ENCODE measurements at places on chromosomes 16 and 17.

- no peak for DNase-seq
Measured at GRCh38 chr16:71894229-71894920, 956 bp upstream of the IST1 start.

DNA sequence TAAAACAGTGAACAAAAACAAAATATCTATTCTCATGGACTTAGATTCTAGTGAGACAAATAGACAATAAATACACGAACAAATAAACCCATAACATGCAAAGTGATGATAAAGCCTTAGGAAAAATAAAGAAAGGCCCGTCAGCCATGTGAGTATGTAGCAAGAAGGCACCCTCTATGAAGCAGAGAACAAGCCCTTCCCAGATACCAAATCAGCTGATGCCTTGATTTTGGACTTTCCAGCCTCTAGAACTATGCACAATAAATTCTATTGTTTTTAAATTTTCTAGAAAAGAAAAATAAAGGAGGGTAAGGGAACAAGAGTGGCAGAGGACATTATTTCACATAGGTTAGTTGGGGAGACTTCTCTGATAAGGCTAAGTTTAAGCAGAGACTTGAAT is 40.7 kb upstream of the SMURF2 start:
- no peak for DNase-seq

- peak; percentile 21 for DNase-seq
Measured at GRCh38 chr17:58156839-58157803, 8.9 kb downstream of the OR4D1 start.

- DNase-seq, result no peak
Measured at GRCh38 chr16:78075800-78076199, 23.7 kb upstream of the WWOX start.

- DNase-seq, result no peak
Measured at GRCh38 chr16:68496689-68497088, 42.4 kb upstream of the ZFP90 start.

GRCh38 chr17:17109256-17109655 is 67.0 kb downstream of the MPRIP start:
- DNase-seq, result no peak

DNA sequence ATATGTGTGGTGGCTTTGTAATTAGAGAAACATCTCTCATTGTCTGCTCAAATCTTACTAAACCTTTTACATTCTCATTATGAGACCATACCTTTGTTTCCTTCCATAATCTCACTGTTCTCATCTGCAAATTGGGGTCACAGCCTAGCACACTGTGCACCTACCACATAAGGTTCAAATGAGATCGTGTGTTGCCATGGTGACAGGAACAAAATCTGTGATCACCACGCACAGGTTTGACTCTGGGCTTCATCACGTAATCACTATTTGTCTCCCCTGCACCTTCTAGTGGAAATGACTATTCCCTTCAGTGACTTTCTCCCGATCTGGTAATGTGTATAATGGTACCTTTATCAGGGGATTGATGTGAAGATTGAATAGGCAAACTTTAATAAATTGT is 26.1 kb downstream of the CDH8 start:
- no peak for DNase-seq

Measured in stimulated activated CD8-positive, alpha-beta memory T cell treated with anti-CD3 and anti-CD28 coated beads, Interleukin-4, amount 100 ng/mL, for 1 hour (primary cell).